NCI-H1105 treated with DMSO at 0.1 percent for 48 hours (cell line): ENCODE measurements at places on chromosomes 2 and 18.

DNA sequence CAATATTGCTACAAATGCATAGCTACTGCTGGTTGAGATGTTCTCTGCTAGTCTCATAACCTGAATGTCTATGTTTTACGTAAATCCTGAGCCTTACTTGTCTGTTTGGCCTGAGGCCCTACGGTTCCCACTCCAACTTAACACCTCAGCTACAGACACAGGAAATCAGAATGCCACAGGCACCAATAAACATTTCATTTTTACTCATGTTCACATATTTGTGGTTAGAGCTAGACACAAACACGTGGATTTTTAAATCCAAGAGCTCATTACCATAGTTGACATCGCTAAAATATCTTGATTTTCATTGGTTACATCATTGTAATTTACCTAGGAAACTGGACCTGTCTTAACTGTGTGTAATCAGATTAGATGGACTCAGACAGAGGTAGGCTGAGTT, 263.8 kb upstream of the CDH19 start:
- no peak for DNase-seq

- no peak for DNase-seq
Observed at GRCh38 chr2:68431316-68431972, 35.6 kb downstream of the FBXO48 start.

- no peak for DNase-seq
Observed at GRCh38 chr2:24838541-24838940, 45.3 kb downstream of the CENPO start.

GRCh38 chr2:64863097-64863820, 125.9 kb upstream of the SLC1A4 start:
- no peak for DNase-seq

DNA sequence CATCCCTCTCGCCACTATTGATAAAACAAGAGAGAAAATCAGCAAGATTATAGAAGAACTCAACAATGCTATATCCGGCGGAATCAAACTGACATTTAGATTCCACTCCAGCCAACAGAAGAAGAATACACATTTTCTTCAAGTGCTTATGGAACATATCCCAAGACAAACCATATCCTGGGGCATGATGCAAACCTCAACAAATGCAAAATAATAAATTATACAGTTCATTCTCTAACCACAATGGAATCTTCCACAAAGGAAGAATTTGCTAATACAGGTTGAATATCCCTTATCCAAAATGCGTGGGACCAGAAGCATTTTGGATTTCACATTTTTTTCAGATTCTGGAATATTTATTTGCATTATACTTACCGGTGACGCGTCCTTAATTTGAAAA, 51.4 kb upstream of the YPEL5 start:
- DNase-seq: no peak

- no peak for DNase-seq
Observed at GRCh38 chr18:61398961-61399705, 65.9 kb downstream of the CDH20 start.

DNA sequence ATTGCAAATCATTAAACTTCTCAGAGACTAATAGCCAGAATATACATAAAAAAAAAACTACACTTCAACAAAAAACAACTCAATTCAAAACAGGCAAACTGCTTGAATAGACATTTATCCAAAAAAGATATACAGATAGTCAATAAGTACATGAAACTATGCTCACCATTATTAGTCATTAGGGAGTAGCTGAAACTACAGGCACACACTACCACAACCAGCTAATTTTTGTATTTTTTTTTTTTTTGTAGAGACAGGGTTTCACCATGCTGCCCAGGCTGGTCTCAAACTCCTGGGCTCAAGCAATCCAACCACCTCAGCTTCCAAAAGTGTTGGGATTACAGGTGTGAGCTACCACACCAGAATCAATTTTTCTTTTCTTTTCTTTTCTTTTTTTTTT, 16.9 kb downstream of the RPRD1A start:
- DNase-seq: no peak

- DNase-seq: no peak
Observed at GRCh38 chr2:152363936-152364335, 29.0 kb downstream of the FMNL2 start.

- no peak for DNase-seq
Observed at GRCh38 chr18:48813321-48813720, 137.4 kb downstream of the SMAD7 start.

DNA sequence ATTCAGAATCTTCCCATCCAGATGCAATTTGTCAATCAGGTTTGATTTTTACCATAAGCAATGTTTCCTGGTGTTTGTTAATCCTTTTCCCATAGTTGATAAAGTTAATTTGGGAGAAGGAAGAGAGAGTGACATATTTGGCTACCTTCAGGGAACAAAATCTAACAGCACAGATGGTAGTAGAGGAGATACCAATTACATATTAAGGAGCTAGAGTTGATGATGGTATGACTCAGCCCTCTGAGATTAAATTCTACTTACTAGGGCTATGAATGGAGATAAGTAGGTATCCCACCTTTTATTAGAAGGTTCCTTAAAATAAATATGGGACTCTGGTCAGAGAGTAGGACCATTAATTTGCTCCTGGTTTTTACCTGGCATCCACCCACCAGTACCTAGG, 139.7 kb downstream of the EHBP1 start:
- no peak for DNase-seq

GRCh38 chr2:109722026-109722425, 72.1 kb upstream of the RGPD5 start:
- DNase-seq: peak; percentile 20

- DNase-seq: no peak
Observed at GRCh38 chr2:168565112-168565511, 109.0 kb downstream of the CERS6 start.

- DNase-seq: no peak
Observed at GRCh38 chr18:45236676-45237075, 378.6 kb upstream of the SLC14A2 start.

- DNase-seq: no peak
Observed at GRCh38 chr18:6313415-6313814, 101.3 kb downstream of the L3MBTL4 start.

DNA sequence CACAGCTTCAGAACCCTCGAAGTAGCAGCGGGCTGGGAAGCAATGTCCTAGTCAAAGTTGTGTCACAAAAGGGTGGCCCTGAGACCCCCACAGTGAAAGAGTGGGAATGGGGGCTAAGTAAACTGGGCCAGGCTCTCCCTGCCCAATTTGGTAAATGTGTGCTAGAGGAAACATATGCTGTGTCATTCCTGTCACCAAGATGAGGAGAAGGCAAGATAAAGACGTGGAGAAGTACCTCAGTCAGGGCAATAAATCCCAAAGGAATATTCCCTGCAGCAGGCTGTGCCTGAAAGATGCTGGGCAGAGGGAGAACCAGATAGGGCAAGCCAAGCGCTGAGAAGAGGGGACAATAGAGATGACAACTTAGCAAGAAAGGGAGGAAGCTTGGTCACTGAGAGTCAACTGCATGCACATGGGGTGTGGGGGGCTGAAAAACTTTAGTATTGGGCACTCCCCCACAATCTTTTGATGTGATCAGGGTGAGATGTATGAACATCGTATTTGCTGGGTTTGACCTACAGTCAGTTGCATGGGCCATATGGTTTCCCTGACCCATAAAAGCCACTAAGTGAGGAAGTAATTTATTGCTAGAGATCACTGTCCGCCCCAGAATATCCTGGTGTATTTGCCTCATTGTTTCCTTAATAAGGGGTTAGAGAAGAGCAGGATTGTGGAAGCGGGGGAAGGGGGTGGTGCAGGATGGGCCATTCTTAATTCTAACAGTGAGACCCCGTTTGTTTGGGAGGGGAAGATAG, 49.9 kb upstream of the CXCR4 start:
- no peak for DNase-seq

DNA sequence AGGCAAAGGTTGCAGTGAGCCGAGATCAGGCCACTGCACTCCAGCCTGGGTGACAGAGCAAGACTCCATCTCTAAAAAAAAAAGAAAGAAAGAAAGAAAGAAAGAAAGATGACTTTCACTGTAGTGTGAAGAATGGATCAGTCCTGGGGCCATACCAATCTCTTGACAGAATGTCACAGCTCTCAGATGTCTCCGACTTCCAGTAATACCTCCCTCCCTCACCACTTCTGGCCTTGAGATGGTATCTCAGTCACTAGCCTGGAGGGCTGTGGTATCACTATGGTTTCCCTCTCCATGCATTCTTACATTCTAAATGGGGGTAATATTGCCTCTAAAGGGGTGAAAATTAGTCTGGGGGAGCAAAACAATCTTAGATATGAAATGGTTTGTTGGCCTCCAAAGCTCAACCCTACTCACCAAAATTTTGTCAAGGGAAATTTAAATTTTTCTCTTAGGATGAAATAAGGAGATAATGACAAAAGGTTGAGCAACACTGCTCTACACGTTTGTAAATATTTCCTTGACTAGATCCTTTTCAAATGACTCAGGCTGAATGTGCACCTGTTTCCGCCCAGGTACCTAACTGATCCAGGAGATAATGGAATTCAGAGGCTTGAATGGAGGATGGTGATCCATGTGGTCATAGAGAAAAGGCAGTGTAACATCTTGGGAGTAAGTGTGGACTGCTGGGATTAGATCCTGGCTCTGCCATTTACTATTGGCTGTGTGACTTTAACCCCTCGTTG, 19.9 kb upstream of the SPRED2 start:
- no peak for DNase-seq

DNA sequence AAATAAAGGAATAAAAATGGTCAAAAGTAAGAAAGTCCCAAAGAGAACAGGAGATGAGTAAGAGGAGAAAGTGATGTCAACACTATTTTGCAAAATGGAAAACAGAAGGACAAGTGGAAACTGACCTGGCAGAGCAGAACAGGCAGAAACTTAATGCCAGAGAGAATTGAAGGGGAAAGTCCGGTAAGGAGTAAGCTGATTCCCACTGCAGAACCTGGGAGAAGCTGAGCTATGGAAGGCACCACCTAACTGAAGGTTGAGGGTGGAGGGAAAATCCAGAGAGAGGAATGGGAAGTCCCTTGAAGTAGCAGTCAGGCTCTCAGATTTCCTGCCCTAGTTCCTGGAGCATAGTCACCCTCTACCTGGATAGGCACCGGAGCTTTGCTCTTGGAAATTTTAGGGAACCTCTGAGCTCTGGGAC, 59.8 kb downstream of the MOGAT1 start:
- DNase-seq: no peak

DNA sequence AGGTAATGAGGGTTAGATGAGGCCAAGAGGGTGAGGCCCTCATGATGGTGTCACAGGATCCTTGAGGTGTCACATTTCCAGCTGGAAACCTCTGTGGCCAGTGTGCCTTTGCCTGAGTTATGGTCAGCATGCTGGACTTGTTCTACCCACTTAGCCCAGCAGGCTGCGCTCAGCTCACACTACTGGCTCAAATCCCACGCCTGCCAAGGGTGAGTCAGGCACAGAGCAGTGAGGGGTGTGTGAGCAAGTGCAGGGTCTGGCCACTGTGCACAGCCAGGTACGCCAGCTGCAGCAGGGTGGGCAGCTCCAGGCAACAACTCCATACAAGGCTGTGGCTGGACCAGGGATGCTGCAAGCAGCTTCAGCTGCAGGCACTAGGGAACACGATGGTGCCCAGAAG, 616.6 kb upstream of the FSHR start:
- DNase-seq: no peak

DNA sequence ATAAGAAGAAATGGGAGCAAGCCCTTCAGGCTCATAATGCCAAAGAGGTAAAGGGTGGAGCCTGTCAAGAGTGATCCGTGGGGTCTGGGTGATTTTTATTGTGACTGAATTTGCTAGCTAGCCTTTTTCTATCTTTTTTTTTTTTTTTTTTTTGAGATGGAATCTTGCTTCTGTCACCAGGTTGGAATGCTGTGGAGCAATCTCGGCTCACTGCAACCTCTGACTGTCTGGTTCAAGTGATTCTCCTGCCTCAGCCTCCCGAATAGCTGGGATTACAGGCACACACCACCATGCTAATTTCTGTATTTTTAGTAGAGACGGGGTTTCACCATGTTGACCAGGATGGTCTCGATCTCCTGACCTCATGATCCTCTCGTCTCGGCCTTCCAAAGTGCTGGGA, 29.1 kb downstream of the DRC1 start:
- DNase-seq: no peak

DNA sequence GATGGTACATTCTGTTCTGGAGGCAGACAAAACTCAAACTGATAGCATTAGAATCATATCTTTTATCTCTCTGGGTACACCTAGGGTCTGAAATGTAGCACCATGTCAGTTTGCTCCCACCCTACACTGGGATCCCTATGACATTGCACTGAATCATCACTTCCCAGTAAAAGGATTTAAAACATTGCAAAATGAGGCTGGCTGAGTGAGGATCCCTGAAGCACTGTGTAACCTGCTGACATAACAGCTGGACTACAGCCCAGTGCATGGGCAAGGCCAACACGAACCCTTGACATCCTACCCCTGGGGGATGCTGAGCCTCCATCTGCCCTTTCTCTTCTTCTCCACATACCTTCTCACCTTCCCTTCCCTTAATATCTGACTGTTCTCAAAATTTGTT, 253.2 kb downstream of the TTC32 start:
- DNase-seq: no peak

GRCh38 chr2:196935432-196935831, 8.9 kb upstream of the PGAP1 start:
- no peak for DNase-seq

DNA sequence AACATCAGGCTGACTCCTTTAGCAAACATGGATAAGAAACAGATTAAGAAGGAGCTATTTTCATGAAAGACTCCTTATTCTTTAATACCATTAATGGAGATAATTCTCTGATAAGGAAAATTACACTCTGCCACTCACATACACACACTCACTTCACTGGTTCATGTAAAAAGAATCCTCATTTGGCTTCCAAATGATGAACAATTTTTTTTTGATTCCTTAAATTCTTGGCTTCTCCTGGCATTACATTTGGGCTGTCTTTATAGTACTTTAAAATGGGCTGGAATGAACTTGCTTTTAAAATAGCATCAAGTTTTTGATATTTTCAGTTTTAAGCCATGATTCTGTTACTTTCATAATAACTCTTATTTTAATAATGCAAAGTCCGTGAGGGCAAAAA, 328.6 kb downstream of the SLC8A1 start:
- no peak for DNase-seq

DNA sequence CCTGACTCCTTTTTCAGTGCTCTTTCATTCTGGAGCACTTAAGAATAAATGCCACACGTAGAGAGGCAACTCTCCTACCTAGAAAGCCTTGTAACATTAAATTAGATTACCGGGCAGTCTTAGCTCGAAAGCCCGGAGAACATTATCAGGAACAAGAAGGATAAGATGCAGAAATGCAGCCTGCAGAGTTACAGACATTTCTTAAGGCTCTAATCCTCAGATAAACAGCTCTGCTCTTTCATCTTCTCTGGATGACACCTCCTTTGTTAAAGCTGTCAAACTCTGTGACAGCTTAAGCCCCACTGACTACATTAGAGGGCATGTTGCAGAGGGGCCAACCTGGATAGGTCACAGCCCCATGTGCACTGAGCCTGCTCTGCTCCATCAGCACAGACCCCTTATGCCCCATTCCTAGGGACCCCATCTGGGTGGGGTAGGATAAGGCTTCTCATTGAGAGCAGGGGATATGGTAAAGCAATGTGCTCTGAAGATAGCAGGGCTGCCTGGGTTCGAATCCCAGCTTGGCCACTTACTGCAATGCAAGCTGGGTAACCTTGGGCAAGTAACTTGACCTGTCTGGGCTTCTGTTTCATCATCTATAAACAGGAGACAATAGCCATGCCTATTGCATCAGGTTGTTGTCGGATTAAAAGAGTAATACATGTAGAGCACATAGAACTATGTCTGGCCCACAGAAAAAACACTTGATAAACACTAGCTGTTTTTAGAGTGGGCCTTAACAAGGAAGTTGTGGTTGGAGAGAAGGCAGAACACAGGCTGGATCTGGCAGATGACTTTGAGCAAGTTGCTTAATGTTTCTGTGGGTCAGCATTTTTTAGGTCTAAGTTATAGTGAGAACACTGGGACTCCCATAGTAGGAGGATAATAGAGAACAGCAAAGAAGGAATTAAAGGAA, 111.4 kb downstream of the THNSL2 start:
- DNase-seq: no peak
